CD4-positive, alpha-beta T cell treated with Interleukin-15 for 1 hour (primary cell): ENCODE measurements at places on chromosomes 12 and 14.

- no peak for DNase-seq
Measured at GRCh38 chr14:99884834-99885648, 91.8 kb downstream of the EML1 start.

GRCh38 chr12:127594351-127594970, 672.5 kb upstream of the TMEM132C start:
- DNase-seq, result no peak

GRCh38 chr12:3132636-3133404, 55.6 kb downstream of the TSPAN9 start:
- DNase-seq, result no peak

DNA sequence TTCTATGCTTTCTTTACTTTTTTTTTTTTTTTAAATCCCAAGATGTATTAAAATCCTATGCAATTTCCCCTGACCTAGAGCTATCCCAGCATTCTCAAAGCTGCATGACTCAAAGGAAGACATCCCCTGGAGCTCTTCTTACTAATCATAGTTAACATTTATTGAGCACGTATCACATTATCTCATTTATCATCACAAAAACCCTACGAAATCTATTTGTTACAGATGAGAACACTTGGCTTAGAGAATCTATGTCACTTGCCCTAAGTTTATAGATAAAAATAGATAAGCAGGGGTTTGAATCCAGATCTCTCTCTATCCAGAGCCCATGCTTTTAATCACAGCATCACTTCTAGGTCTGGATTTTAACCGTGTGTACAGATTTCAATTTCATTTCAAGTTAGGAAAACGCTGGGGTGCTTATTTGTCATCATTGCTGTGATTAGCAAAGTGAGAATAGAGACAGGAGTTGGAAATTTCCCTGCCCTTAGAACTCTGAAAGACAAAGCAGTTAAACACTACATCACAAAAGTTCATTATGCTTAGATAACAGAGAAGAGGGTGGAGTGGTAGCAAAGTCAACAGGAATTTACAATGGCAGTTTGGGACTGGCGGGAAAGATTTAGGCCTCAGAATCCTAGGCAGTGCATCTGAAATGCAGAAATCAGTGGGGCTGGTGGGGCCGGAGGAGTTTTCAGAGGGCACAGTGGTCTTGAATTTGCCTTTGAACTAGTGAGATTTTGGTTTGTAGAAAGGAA, 177.7 kb upstream of the FRMD6 start:
- no peak for DNase-seq

- DNase-seq, result no peak
Measured at GRCh38 chr12:50529345-50529744, 24.6 kb downstream of the DIP2B start.

- DNase-seq, result no peak
Measured at GRCh38 chr12:2231956-2232355, 179.2 kb downstream of the CACNA1C start.

DNA sequence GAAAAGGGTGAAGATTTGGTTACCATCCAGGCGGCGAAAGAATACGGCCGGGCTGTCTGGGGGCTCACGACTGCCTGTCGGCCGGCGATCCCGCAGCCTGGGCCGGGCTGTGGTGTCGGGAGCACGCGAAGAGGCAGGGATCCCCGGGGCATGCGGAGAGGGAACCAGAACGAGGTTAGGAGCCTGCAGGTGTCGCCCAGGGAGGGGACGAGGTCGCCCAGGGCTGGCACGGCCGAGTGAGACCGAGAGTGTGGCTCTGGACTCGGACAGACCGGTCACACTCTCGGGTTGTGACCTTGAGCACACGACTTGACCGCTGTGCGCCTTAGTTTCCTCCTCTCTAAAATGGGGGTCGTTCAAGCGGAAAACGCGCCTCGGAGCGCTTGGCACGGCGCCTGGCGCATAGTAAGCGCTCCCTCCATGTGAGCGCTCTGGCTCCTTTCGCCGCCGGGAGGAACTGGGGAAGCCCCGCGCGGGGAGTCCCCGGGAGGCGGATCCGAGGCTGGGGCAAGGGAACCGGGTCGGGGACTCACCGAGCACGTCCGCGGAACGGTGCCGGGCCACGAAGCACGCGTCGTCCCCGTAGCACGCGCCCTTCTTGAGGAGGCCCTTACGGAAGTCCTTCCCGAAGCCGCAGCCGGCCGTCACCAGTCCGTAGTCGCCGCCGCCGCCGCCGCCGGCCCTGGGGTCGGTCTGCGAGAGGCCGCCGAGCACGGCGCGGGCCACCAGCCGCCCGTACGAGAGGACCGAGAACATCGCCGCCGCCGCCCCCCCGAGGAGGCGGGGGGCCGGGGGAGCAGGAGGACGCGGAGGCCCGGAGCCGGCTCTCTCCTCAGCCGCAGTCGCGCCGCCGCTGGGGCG, 612 bp downstream of the PPTC7 start:
- DNase-seq, result peak; percentile 86

DNA sequence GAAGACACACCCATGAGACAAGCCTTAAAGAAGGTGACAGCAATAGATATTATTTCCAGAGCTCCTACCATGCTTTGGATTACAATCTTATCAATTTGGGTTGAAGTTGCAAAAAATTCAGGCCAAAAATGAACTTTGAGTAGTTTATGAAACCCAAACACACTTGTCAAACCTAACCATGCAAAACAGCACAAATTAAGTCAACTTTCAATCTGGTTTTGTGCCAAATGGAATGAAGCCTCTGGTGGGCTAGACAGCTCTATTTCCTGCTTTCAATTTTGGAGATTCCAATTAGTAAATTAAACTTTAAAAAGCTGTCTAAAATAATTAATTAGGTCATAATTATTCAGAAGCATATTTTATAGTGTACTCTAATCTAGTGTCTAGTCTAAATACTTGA, 203.4 kb downstream of the SYT1 start:
- DNase-seq, result no peak

- DNase-seq, result no peak
Measured at GRCh38 chr12:237026-237815, 23.3 kb upstream of the SLC6A12 start.

DNA sequence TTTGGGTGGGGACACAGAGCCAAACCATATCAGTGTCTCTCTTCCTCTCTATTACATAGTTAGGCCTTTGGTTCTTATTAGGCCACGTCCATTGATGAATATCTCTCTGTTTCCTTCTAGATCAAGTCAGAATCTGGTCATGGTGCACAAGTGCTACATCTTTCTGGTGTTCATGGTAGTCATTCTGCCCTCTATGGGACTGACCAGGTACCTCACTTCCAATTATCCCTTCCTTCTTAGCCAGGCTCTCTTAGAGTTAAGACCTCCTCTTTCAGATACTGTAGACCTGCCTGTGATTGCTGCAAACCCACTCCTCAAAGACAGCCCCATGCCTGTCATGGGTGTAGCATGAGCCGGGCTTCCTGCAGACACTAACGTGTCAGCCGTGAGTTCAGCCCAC, 25.2 kb downstream of the NGB start:
- DNase-seq, result no peak

- no peak for DNase-seq
Measured at GRCh38 chr12:1290716-1291115, 299.7 kb downstream of the ERC1 start.

DNA sequence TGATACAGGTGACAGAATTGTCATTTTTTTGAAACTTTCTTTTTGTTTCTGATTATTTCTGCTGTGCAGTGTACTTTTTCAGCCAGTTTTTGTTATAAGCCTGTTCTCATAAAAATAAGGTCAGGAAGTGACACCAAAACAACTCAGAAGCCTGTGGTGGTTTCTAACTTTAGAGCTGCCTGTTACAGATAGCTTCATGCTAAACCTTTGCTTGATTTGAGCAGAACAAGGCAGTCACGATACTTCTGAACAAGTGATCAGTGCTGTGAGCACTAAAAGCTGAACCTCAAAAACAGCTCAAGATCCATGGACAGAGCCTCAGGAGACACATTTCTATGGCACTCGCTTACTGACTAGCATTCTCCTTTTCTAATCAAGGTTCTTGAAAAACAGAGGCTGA, 82.0 kb downstream of the PRKCH start:
- no peak for DNase-seq

- DNase-seq, result no peak
Measured at GRCh38 chr14:31902945-31903646, 174.0 kb upstream of the ARHGAP5 start.

GRCh38 chr14:85852906-85853305, 323.0 kb downstream of the FLRT2 start:
- no peak for DNase-seq
